GM19239 (cell line): ENCODE measurements at places on chromosomes 3 and 15.

DNA sequence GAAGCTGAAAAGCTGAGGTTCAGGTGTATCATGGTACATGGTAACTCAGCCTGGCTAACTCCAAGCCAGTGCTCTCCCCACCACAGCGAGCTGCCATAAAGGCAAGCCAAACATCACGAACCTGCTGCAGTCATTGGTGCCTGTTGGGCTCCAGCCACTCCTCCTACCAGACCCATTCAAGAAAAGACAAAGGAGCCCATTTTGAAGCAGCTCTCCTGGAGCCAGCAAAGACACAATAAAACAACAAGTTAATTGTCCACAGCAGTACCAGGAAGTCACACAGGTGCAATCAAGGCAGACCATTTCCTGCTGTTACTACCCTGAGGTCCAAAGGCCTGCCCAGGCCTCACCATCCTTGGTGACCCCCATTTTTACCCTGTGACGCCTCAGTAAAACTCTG, 77.6 kb downstream of the DAPK2 start:
- DNase-seq = no peak

DNA sequence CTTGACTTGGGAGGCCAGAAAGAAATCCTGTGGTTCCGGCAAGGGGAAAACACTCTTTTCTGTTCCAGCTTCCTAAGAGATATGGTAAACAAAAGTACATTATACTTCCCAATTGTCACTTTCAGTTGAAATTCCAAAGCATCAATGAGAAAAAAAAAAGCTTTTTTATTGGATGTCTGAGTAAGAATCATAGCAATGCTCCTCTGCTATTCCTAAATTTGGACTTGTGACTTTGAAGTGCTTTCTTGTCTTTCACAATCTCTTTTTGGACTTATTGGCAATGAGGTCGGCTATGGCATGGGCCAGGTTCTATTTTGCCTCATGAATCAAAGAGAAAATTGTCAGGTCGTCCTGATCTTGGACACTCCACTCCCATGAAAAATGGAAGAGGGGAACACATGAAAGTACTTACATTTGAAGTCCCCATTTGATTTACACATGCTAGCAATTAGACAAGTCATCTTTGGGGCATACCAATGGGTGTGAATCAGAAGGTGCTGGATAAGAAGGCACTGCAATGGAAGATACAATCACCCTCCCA, 170.5 kb downstream of the GREM1 start:
- DNase-seq = no peak

DNA sequence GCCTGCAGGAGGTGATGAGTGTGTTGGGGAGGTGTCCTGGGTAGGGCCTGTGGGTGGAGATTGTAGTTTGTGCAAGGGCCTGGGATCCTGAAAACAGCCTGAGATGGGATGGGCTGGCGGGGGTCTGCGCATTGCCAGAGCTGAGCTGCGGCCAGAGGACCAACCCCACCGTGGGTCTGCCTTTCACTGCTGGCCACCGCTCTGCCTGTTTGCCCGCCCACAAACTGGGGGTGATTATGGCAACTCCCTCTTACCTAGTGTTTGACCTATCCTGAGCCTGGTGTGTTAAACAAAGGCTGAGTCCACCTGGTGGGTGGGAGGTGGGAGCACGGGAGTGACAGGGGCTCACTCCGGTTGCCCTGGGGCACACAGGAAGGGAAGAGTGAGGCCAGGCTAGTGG, 9.8 kb downstream of the ABTB1 start:
- no peak for DNase-seq

DNA sequence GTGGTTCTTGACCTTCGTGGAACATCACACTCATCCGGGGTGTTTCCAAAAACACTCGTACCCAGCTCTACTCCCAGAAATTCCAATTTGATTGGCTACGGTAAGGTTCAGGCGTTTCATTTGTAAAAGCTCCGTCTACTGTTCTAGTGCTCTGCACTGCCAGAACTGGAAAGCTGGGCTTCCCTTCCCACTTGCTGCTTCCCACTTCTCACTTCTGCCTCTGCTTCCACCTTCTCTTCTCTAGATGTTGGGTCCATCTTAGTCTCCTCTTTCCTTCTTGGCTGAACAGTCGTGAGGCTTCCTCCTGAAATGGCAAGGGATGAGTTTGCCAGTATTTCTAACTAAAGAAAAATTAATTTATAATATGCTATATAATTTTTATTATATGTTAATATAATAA, 29.8 kb upstream of the RHCG start:
- DNase-seq = no peak

- no peak for DNase-seq
Observed at GRCh38 chr3:197343656-197344408, 45.4 kb upstream of the DLG1 start.

DNA sequence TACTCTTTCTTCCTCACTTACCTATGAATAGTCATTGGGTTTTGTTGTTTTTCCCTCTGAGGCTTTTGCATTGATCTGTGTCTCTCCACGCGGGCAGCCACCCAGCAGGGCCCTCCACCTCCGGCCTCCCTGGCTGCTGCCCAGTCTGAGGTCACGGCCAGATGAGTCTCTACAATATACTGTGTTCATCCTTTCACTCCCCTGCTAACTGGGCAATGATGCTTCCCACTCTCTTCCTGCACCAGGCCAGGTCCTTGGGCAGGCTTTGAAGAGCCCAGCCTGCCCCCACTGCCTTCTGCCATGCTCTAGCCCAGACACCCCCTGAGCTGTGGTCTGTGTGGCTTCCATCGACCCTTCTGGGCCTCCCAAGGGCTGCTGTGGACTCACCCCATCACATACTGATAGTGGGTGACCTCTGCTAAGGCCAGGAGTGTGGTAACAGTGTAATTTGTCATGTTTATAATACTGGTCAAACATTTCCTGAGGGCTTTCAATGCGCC, 18.0 kb downstream of the PDIA5 start:
- DNase-seq = no peak

- no peak for DNase-seq
Observed at GRCh38 chr3:172749230-172749965, 1.1 kb upstream of the ECT2 start.
